IPS DF 6.9 (cell line): ENCODE measurements at places on chromosomes 11 and 22.

- DNase-seq: no peak
These were observed 21.6 kb upstream of the SPON1 start for GRCh38 chr11:13940907-13941256.

DNA sequence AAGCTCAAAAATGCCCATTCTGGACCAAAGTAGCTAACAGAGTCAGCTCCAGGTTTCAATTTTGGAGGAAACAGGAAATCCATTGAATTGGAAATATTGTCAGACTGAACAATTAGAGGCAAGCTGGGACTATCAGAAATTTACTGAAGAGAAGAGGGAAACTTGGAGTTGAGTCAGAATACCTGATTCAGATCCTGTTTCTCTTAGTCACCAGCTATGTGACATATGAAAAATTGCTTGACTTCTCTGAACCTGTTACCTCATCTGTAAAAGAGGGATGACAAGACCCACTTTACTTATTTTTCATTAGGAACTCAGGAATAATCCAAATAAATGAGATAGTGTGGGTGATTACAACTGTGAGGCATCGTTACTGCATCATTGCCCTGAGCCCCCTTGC, 148.9 kb upstream of the CADM1 start:
- DNase-seq: no peak

GRCh38 chr11:111797145-111797581, 31.0 kb upstream of the PPP2R1B start:
- no peak for DNase-seq

DNA sequence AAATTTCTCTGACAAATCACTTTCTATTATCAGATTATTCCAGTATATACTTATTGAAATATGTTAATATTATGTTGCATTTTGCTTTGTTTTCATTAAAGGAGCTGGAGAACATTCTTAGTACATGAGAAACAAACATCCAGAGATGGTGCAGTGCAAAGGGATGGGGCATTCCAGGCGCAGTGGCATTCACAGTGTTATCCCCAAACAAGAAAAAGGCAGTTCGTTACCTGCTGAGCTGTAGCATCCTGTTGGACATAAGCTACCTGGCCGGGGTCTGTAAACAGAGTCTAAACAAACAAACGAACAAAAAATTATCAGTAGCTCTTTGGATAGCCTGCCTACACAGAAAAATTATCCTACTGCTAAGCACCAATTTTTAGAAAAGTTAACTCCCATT, 47.4 kb downstream of the PRDM10 start:
- no peak for DNase-seq

DNA sequence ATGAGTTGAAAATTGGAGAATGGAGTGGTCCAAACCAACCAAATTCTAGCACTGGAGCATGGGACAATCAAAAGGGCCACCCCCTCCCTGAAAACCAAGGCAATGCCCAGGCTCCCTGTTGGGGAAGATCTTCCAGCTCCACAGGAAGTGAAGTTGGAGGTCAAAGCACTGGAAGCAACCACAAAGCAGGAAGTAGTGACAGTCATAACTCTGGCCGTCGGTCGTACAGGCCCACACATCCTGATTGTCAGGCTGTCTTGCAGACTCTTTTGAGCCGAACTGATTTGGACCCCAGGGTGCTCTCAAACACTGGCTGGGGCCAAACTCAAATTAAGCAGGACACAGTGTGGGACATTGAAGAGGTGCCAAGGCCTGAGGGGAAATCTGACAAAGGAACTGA, 80.5 kb upstream of the ADSL start:
- DNase-seq: no peak
